ENCODE measurements at places on chromosomes 6 and 20.

DNA sequence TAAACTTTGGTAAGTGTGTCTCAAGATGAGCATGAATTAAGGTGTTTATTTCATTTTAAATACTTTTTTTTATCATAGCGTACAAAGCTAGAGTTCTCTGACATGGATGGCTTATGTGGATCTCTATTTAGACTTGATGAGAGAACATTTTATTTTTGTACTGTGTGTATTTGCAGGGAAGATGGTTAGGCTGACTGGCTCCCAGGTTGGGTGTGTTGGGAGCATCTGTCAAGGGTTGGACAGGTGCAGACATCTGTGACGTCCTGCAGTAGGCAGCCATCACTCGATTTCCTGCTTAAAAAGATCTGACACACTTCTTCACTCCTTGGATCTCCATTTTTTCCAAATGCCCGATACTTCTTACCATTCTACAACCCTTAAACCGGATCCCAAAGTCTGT, 221.9 kb upstream of the QKI start:
- no peak overlapping the region for H3K4me3 ChIP-seq
- DNase-seq = no peak
- no peaks in the 10 kb centered on the region for H3K4me1 ChIP-seq
- H3K27ac ChIP-seq = no peak overlapping the region
- H3K27me3 ChIP-seq = no peaks in the 10 kb centered on the region

GRCh38 chr20:50582092-50582491, 71.9 kb downstream of the PTPN1 start:
- no peak overlapping the region for H3K27ac ChIP-seq
- H3K4me3 ChIP-seq = no peak overlapping the region
- DNase-seq = no peak
- no peaks in the 10 kb centered on the region for H3K4me1 ChIP-seq
- no peaks in the 10 kb centered on the region for H3K27me3 ChIP-seq

DNA sequence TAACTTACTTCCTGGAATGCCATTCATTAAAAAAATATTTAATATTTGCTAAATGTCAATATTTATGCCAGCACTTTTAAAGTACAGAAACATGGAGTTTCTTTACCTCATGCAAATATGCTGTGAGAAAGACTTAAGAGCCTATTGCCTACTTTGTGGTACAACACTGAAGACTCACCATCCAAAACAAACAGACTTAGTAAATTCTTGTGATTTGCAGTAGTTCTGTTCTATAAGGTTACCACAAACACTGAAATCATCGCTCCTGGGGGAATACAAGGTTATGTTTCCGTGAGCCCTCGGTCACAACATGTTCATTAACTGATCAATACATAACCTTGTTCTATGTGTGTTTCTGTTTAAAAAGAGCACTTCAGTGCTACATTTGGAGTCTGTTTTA, 78.3 kb downstream of the ATG5 start:
- H3K27me3 ChIP-seq = no peaks in the 10 kb centered on the region
- no peak overlapping the region for H3K27ac ChIP-seq
- H3K36me3 ChIP-seq = no peaks in the 10 kb centered on the region
- DNase-seq = no peak
- H3K4me3 ChIP-seq = no peak overlapping the region

GRCh38 chr6:20350215-20350614, 51.5 kb upstream of the E2F3 start:
- H3K4me1 ChIP-seq = no peaks in the 10 kb centered on the region
- no peak overlapping the region for H3K4me3 ChIP-seq
- DNase-seq = no peak
- no peaks in the 10 kb centered on the region for H3K36me3 ChIP-seq
- no peak overlapping the region for H3K27ac ChIP-seq
- no peaks in the 10 kb centered on the region for H3K27me3 ChIP-seq

DNA sequence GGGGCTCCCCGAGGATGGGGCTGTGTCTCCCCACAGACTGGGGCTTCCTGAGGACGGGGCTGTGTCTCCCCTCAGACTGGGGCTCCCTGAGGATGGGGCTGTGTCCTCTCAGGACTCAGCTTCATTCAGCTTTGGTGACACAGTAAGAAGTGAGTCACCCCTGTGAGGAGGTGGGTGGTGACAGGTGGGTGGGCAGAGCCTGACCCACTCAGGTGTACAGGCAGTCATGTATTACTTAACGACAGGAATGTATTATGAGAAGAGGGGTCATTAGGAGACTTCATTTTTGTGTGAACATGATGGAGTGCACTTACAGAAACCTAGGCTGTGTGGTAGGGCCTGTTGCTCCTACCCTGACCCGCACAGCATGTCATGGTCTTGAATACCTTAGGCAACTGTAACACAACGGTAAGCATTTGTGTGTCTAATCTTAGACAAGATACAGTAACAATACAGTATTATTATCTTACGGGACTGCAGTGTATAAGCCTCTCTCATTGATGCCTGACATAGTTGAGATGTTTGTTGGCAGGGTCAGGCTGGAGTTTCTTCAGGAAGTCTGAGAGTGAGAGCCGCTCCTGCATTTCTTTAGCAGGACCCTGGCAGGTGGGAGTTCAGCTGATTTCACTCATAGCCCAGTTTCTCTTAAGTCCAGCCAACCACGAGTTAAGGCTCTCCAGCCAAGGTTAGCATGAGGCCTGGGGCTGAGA, 10.9 kb upstream of the PGC start:
- no peaks in the 10 kb centered on the region for H3K27me3 ChIP-seq
- H3K27ac ChIP-seq = no peak overlapping the region

- H3K27me3 ChIP-seq = no peaks in the 10 kb centered on the region
- DNase-seq = no peak
- no peaks in the 10 kb centered on the region for H3K4me1 ChIP-seq
- no peak overlapping the region for H3K4me3 ChIP-seq
- no peaks in the 10 kb centered on the region for H3K36me3 ChIP-seq
- H3K27ac ChIP-seq = no peak overlapping the region
Observed at GRCh38 chr6:56143796-56144195, 103.6 kb downstream of the COL21A1 start.

- H3K4me3 ChIP-seq = peak overlapping the region; percentile 94
- no peaks in the 10 kb centered on the region for H3K36me3 ChIP-seq
- no peak for DNase-seq
- peaks cover 14% of the 10 kb centered on the region for H3K4me1 ChIP-seq
Observed at GRCh38 chr20:3209946-3210317, 634 bp downstream of the ITPA start.

DNA sequence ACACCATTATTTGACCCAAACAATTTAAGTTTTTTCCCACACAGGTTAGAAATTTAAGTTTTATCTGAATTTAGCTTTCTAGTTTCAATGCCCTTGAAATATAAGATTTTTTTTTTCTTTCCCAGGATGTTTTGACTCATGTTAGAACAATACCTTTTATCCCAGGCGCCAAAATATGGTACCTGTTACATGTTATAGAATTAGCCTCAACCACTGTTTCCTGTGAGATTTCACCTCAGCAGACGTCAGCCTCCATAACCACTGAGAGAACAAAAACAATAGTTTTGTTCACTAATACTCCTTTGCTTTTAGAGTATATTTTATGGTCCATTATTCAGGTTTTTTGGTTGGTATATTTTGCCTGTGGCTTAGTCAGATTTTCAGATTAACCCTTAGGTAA, 302.9 kb downstream of the CDKAL1 start:
- H3K4me3 ChIP-seq = no peak overlapping the region
- H3K27ac ChIP-seq = no peak overlapping the region
- H3K27me3 ChIP-seq = no peaks in the 10 kb centered on the region
- H3K4me1 ChIP-seq = no peaks in the 10 kb centered on the region

DNA sequence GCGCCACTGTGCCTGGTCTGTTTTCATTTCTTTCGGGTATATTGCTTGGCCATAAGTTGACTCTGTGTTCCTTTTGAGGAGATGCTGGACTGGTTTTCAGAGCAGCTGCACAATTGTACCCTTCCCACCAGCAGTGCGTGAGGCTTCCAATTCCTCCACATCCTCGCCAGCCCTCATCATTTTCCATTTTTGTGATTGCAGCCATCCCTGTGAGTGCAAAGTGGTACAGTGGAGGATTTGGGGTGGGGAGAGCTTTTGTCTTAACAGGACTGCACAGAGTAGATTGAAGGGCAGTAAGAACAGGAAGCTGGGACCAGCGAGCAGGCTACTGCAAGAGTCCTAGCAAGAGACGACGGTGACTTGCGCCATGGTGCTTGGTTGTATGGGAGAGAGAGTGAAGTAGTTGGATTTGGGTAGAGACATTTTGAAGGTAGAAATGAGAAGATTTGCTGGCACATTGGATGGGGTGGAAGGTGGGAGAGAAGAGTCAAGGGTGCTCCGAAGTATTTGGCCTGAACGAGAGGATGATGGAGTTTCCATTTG, 18.3 kb downstream of the BCAS4 start:
- DNase-seq = no peak
- H3K4me1 ChIP-seq = peaks cover 32% of the 10 kb centered on the region
- H3K4me3 ChIP-seq = no peak overlapping the region
- H3K36me3 ChIP-seq = no peaks in the 10 kb centered on the region
- H3K27me3 ChIP-seq = no peaks in the 10 kb centered on the region

DNA sequence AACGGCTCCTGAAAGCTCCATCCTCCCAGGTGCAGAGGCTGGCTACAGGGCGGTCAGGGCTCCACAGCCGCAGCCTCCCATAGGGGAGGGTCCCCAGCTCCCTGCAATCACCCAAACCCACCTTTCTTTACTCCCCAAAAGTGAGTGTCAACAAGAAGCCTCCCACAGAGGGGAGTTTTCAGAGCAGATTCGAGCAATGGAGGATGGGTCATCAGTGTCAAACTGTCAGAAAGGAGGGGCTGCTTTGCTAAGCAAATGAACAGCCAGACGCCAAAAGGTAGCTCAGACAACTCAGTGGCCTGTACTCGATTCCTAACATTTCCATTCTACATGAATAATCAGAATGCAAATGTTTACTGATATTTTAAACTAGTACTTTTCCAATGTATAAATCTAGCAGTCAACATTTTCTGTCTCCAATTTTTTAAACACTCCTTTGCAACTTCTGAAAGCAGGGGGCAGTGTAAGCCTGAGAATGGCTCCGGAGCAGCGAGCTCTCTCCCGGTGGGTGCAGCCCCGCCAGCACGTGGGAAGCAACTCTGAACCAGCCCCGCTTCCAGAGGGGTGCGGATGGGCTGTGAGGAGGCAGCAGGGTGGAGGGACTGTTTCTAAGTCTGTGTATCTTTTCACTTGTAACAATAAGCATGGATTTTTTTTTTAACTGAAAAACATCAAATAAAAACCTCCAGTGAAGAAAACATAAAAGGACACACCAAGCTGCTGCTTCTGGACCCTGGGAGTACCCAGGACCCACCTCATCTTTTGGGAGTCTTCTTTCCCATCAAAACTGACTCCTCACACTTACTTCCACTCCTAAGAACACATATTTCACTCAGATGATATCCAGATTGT, 54.9 kb downstream of the TAF4 start:
- H3K27me3 ChIP-seq = no peaks in the 10 kb centered on the region
- H3K4me1 ChIP-seq = no peaks in the 10 kb centered on the region
- no peak overlapping the region for H3K4me3 ChIP-seq
- peak; percentile 36 for DNase-seq
- peaks cover 72% of the 10 kb centered on the region for H3K36me3 ChIP-seq
- no peak overlapping the region for H3K27ac ChIP-seq

GRCh38 chr6:139778106-139778505, 403.7 kb upstream of the CITED2 start:
- H3K27ac ChIP-seq = no peak overlapping the region
- DNase-seq = no peak
- H3K4me3 ChIP-seq = no peak overlapping the region
- H3K4me1 ChIP-seq = no peaks in the 10 kb centered on the region

- H3K4me1 ChIP-seq = no peaks in the 10 kb centered on the region
- no peak for DNase-seq
- H3K36me3 ChIP-seq = no peaks in the 10 kb centered on the region
Observed at GRCh38 chr20:39983183-39983582, 705.9 kb downstream of the MAFB start.

GRCh38 chr6:106748547-106749207, 119.3 kb downstream of the QRSL1 start:
- no peaks in the 10 kb centered on the region for H3K4me1 ChIP-seq
- no peaks in the 10 kb centered on the region for H3K27me3 ChIP-seq
- no peak overlapping the region for H3K4me3 ChIP-seq
- H3K27ac ChIP-seq = no peak overlapping the region
- no peaks in the 10 kb centered on the region for H3K36me3 ChIP-seq

GRCh38 chr6:6711832-6712448, 123.4 kb downstream of the LY86 start:
- no peak overlapping the region for H3K4me3 ChIP-seq
- H3K36me3 ChIP-seq = no peaks in the 10 kb centered on the region
- H3K4me1 ChIP-seq = no peaks in the 10 kb centered on the region
- no peak for DNase-seq
- H3K27ac ChIP-seq = no peak overlapping the region

GRCh38 chr6:89966913-89967312, 72.6 kb downstream of the GJA10 start:
- no peak for DNase-seq
- no peak overlapping the region for H3K27ac ChIP-seq
- no peak overlapping the region for H3K4me3 ChIP-seq
- no peaks in the 10 kb centered on the region for H3K27me3 ChIP-seq

DNA sequence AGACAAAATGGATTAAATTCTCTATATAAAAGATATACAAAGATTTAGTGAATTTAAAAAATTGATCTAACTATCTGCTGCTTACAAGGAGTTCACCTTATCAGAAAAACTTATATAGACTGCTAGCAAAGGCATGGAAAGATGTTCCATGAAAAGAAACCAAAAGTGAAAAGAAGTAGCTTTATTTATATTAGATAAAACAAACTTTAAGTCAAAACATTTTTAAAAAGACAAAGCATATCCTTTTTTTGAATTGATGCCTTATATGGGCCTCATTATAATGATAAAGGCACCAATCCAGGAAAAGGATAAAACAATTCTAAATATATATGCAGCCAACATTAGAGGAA, 334.2 kb downstream of the MEI4 start:
- H3K4me1 ChIP-seq = no peaks in the 10 kb centered on the region
- no peak overlapping the region for H3K4me3 ChIP-seq
- H3K27ac ChIP-seq = no peak overlapping the region
- no peaks in the 10 kb centered on the region for H3K27me3 ChIP-seq

- H3K27me3 ChIP-seq = no peaks in the 10 kb centered on the region
- peak; percentile 49 for DNase-seq
Observed at GRCh38 chr6:163554663-163555062, 140.1 kb downstream of the QKI start.

DNA sequence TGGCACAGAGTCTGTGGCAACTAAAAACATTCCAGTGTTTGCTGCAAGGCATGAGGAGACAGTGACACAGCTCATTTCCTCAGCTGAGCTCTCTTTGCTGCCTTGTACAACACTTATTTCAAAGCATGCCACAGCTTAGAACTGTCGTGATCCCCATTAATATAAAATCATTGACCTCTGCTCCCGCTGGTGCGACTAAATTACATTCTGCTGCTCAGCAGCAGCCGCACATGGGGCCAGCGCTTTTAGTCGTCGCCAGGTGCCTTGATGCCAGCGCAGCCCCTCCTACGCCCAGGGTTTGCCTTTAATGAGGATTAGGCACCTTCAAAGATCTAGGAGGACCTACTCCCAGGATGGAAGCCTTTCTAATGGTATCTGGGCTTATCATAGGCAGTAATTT, 717.9 kb upstream of the POU3F2 start:
- no peaks in the 10 kb centered on the region for H3K36me3 ChIP-seq
- no peaks in the 10 kb centered on the region for H3K4me1 ChIP-seq
- H3K4me3 ChIP-seq = no peak overlapping the region
- no peak overlapping the region for H3K27ac ChIP-seq
- DNase-seq = no peak
